HFF-Myc (cell line): ENCODE measurements at places on chromosomes 3 and 15.

DNA sequence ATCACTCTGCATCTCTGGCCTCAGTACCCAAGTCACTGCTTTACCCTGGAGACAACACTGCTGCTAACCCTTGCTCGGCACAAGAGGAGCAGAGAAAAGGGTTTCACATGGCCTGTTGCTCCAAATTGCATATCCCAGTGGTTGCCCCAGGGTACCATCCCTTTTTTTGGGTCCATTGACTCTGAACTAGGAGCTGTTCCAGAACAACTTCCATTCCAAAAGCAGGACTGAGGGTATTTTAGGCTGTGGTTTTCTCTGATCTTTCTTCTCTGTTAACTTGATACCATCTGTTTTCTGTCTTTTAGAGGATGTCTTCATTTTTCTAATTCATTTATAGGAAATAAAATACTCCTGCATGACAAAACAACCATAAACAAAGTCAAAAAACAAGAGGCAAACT lies 17.3 kb upstream of the RYK start:
- DNase-seq = no peak

- DNase-seq = peak; percentile 69
Measured at GRCh38 chr3:39383045-39383880, at the start of gene SLC25A38. Gene SLC25A38 (plus strand): TSS chr3:39383370. CDS start chr3:39383725, 355 bp downstream.

- no peak for DNase-seq
Measured at GRCh38 chr3:26061947-26062346, 272.1 kb downstream of the OXSM start.

DNA sequence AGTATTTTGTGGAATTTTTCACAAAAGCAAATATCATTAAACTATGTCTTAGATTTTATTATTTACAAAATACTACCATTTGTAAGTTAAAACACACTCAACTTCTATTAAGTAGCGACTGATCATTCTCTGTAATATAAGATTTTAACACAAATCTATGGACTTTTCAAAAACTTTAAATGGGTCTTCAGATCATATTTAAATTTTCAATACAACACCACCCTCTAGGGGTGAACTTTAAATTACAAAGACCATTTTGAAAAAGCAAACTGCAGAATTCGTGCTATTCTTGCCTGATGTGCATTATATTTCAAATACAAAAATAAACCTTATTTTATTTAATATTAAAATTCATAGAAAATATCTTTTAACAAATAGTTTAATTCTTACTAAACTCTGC lies 8.2 kb upstream of the VGLL4 start:
- no peak for DNase-seq

DNA sequence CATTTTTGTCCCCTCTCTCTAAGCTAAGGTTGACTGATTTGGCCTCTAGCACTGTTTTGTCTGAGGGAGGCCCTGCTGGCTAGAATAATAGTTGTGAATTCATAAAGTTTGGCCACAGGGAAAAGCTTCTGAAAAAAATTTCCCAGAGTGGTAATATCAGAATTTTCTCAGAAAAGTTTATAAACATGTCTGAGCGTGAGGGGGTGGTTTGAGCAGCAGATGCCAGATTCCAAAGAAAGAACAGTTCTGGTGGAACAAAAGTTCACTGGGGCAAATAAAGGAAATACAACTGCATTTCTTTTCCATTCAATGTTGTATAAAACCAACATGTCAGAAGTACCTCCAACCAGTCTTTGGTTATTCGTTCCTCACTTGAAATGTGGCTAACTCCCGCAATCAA lies 61.2 kb downstream of the CLDN1 start:
- no peak for DNase-seq

DNA sequence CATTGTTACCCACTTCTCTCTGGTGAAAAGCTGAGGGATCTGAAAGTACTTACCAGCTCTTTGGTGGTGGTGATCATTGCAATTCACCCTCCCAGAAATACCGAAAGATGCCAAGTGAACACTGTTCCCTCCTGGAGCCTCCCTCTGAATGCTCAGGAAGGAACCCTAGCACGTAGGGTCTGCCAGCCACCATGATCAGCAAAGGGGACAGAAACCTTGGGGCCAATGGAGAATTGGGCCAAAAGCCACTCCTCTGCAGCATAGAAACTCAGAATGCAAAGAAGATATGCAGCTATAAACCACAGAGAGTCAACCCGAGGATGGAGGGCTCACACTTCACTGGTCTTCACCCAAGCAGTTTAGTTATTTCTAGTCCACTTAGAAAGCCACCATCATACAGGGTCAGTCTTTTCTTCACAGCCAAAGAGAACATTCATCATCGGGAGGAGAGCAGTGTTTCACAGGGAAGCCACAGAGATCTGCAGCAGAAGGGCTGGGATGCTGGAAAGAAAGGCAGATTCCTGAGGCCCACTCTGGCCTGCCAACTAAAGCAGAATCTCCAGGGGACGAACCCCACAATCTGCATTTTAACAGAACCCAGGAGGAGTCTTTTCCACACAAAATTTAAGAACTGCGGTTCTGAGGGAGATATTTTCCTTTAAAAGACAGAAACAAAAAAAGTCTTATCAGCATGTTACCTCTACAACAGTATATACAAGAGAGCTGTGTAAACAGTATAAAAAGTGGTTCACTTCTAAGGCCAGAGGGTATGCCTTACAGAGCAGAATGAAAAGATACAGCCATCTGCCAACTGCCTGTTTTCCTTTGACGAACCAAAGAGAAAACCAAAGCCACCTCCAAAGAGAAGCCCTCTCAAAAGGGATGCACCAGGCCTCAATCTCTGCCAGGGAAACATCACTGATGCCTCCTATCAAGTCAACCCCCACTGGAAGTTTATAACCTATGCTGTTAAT lies 11.3 kb downstream of the TBC1D2B start:
- no peak for DNase-seq

GRCh38 chr3:55486101-55486856 lies 827 bp downstream of the WNT5A start:
- DNase-seq = no peak

DNA sequence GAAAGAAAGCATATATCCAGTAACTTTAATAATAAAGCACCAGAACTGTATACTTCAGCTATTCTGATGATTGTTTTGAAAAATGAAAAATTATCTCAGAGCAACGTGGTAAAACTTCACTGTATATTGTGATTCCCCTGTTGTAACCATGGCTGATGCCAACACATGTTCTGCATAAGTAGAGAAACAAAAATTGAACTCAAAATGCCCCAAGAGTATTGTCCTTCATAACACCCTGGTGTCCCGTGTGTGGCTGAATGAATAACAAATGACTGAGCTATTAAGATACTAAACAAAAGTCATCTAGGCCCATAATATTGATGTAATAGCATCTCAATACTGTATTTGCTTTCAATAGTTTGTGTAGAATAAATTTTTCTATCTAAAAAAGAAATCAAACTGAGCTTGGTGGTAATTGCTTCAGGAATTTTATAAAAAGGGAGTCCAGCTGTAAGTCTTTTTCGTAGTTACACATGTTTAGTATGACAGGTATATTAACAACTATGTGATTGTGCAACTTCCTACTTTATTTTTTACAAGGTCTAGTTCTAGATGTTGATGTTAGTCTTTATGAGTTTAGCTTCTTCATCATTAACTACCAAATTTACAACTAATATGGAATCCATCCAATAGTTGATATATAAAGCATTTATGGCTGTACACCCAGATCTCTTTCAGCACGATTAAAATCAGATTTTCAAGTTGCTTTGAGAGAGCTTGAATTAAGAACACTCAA lies 623.8 kb upstream of the AGTR1 start:
- DNase-seq = no peak

- peak; percentile 16 for DNase-seq
Measured at GRCh38 chr3:125443923-125444322, 68.8 kb upstream of the ZNF148 start.

- no peak for DNase-seq
Measured at GRCh38 chr3:178388473-178388872, 147.8 kb upstream of the KCNMB2 start.

GRCh38 chr15:22958487-22959280 lies 21.5 kb downstream of the CYFIP1 start:
- no peak for DNase-seq

DNA sequence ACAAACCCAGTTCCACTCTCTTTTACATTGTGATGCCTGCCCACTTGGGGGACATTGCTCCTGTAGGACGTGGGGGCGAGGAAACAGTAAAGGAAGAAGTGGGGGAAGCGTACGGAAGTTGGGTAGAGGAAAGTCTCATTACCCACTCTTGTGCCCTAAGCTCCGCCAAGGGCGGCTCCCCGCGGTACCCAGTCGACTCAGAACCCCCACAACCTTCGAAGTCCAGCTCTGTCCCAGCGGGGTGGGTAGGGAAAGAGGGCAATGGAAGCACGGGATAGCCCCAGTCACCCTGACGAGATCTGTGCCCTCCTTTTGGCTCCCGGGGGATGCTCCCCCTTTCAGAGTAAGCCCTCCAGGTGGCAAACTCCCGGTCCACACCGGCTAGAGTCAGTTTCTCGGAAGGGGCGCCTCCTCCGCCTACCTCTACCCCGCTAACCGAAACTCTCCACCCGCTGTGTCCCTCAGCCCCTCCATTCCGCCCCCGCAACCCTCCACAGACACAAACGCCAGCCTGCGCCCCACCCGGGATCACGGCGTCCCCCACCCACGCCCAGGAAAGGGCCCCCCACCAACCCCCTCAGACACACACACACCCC lies 527 bp downstream of the CSNK1G1 start:
- DNase-seq = no peak

DNA sequence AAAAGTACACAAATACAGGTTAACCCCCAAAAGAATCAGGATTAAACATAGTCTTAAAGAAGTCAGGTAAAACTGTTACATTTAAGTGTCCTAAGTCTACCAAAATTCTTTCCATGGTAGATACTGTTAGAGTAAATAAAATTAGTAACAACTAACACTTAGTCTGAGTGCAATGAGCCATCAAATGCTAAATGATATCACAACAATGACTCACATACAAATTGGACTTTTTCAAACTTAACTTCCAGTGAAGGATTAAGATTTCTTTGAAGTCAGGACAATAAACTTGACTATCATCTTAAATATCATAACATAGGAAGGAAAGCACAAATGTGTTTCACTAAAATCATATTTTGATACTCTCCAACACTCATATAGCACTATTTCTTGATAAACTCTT lies 43.9 kb downstream of the ZNF148 start:
- no peak for DNase-seq

- DNase-seq = no peak
Measured at GRCh38 chr15:67753891-67754290, 71.4 kb upstream of the SKOR1 start.

GRCh38 chr3:59968513-59969045 lies 918.8 kb upstream of the CFAP20DC start:
- no peak for DNase-seq

DNA sequence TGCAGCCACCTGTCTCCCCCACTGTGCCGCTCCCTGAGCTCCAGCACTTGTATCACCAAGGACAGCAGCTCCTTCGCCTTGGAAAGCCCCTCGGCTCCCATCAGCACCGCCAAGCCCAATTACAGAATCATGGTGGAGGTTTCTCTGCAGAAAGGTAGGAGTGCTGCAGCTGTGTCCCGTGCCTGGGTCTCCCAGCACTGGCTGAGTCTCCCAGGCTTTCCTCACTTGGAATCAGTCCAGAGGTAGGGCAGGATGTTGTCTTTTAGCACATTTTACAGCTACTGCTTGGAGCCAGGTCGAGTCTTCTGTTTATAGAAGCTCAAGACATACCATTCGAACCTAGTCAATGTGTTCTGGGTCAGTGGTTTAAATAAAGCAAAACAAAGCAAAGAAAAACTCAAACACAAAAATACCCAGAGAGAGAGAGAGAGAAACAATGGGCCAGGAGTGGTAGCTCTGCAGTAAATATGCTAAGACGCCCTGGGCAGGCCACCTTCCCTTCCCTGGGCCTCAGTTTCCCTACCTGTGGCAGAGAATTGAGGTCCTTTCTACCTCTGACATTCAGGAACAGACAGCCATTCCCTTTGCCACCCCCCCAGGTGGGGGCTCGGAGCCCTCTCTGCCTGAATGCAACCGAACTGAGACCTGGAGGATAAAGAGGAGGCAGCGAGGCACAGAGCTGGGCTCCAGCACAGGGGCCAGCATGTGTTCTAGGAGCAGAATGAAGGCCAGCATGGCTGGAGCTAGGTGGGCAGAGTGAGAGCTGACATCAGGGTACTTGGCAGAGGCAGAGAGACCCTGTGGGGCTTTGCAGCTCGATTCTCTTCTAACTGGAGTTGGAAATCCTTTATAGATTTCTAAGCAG lies 44.1 kb downstream of the STARD5 start:
- DNase-seq = no peak

DNA sequence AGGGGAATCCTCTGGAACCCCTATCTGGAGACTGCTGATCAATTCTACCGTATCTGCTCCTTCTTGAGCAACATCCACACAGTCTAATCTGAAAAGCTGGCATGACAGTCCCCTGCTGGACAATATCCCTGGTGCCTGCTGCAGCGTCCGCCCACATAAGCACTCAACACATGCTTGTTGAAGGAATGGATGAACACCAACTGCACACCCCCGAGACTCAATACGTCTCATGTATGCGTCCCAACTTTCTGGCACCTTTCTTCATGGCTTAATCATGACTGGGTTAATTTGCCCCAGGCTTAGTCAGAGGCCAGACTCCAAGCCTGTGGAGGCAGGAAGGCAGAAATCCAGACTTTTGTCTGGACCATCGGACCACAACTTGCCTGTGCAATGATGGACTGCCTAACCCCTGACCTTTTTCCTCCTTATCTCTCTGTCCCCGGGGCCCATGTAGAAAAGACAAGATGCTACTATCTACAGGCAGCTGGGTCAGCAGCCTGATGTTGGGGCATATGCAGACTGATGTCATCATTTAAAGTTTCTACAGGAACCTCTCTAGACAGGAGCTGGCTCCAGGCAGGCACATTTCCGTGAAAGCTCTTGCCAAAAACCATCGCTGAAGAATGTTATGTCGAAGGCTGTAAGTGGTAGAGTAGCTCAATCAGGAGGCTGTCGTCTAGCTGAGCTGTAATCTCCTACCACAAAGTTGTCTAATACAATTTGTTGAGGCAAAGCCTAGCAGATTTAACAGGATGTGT lies 114.1 kb upstream of the TPM1 start:
- peak; percentile 47 for DNase-seq

DNA sequence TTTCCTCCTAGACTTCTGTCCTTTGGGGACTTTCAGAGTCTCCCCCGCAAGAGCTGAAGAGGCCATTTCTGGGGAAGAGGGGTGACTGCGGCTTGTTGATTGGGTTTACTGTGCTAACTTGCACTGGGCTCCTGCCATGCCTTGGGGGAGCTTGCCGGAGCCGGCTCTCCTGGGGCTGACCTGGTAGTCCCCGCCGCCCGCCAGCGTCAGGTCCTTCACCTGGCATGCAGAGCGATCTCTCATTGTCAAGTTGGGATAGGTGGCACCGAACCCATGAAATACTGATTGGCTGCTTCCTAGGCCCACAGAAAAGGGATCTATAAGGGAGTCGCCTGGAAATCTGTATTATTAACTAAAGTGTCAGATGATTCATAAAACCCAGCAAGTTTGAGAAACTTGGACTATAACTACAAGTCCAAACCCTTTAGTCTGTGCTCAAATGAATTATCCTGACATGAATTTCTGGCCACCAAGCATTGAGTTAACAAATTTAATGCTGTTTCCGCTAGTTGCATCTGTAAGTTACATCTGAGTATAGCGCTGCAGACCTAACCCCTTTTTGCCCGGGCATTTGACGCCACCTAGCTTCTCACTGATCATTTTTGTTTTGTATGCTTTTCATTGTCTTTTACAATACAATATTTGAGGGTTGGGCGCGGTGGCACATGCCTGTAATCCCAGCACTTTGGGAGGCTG lies 607 bp upstream of the IMP3 start:
- no peak for DNase-seq

- DNase-seq = no peak
Measured at GRCh38 chr3:99520513-99520912, 117.9 kb upstream of the COL8A1 start.
